ENCODE measurements at places on chromosomes 7 and 10.

GRCh38 chr7:128456255-128456725 lies 612 bp downstream of the HILPDA start:
- no peak for DNase-seq

DNA sequence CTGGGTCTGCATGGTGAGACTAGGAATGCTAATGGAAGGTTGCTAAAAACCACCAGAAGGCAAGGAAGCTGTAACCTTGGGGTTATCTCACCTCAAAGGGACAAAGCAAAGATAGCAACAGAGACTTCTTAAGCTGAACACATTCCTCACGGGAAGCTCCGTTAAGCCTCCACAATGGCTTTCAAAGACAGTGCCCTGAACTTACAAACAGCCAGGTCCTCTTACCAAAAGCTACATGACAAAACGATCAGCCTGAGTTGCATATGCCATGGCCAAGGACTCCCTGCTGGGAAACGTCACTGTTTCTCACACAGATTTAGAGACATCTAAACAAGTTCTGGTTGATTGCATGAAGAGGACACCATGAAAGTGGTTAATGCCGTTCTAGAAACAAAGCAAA lies 52.7 kb downstream of the HTR5A start:
- DNase-seq, result no peak

GRCh38 chr10:90885176-90885575 lies 13.4 kb downstream of the RPP30 start:
- DNase-seq, result no peak

GRCh38 chr10:84493361-84493760 lies 165.0 kb downstream of the CCSER2 start:
- DNase-seq, result no peak

DNA sequence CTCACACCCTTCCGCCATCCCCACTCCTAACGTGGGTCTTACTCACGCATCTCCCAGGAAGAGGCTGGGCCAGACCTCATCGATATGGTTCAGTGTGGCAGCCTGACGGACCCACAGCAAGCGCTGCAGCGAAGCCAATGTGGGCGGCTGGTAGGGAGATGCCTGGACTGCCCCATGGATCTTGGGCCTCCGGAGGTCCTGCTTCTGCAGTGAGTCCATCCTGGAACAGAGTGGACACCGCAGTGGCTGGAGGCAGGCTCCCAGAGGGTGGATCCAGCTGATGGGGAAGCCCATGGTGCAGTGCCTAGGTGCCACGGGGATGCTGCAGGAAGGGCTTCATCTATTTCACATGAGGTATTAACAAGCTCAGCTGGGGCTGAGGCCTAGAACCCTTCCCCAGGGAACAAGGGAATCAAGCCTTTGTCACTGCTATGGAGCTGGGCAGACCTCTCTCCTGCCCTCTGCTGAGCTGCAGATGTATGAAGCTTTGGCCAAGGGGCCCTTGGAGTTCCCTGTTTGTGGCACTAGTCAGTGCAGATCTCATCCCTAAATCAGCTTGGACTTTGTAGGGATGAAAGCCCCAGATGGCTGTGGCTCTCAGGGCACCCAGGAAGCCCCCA lies 13.7 kb upstream of the SAMD8 start:
- no peak for DNase-seq
